ENCODE measurements at places on chromosomes 12 and 14. TPM values are rescaled to one million over a fixed set of nuclear protein-coding genes. Genes with fewer than 3 reads are reported as not detected.

- DNase-seq = no peak
Measured at GRCh38 chr12:75759842-75760572, 248.6 kb upstream of the KRR1 start.

- DNase-seq = no peak
Measured at GRCh38 chr12:57965766-57966165, 24.4 kb downstream of the ATP23 start.

DNA sequence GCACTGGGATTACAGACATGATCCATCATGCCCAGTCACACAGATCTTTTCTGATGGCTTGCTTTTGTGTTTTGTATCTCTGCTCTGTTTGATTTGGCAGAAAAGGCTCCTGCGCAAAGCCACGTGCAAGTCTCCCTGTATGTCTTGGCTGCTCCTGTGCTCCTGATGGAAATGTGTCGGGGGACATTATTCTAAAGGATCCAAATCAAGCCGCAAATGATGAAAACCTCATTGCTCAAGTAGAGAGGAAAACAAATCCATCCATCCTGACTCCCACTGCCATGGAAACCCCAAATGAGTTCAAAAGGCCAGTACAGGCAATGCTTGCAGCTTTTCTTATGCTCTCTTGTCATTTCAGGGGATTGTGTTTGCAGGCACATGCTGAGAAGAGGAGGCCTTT lies 93.8 kb downstream of the NDUFA12 start:
- DNase-seq = no peak

GRCh38 chr14:98896449-98896848 lies 375.5 kb downstream of the BCL11B start:
- no peak for DNase-seq

The TCL1B gene
- not detected for total RNA-seq

GRCh38 chr12:125687403-125687802 lies 622.2 kb downstream of the AACS start:
- DNase-seq = no peak

The RBM19 gene
- 28.1 TPM for total RNA-seq

The HOXC10 gene
- not detected for total RNA-seq

GRCh38 chr14:101508948-101509729 lies 52.2 kb upstream of the DIO3 start:
- no peak for DNase-seq

The USP44 gene
- 1.1 TPM for total RNA-seq

GRCh38 chr14:38838049-38838978 lies 264.7 kb downstream of the SEC23A start:
- no peak for DNase-seq

DNA sequence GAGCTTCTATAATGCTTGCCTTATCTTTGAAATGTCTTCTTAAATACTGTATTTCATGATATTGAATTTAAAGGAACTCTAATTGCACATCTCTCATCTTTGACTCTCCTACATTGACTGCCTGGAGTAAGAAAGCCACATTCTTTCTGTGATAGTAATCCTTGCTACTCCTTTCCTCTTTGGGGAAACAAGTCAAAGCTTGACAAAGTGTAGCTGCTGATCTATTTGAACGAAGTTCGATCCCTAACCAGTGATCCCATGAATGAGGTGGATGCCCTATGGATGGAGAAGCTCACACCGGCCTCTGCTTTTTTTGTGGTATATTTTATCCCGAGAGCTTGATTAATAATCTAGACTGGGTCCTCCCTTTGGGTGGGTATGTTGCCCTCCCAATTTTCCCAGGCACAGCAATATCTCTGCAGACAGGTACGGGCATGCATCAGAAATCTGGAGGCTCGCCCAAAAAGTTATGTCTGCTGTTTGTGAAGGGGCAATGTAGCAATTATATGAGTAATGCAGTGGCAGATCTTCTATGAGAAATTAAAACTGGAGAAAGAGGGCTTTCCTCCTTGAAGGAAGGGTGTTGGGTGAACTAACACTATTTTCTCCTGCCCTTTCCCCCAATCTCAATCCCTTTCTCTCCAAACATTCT lies 163.0 kb upstream of the FRMD6 start:
- no peak for DNase-seq

GRCh38 chr12:57473392-57473791 lies 6.3 kb downstream of the ARHGAP9 start:
- no peak for DNase-seq

GRCh38 chr14:75147423-75148071 lies 20.7 kb upstream of the NEK9 start:
- DNase-seq = peak; percentile 50

GRCh38 chr14:104555430-104556255 lies 23.9 kb upstream of the C14orf180 start:
- no peak for DNase-seq

DNA sequence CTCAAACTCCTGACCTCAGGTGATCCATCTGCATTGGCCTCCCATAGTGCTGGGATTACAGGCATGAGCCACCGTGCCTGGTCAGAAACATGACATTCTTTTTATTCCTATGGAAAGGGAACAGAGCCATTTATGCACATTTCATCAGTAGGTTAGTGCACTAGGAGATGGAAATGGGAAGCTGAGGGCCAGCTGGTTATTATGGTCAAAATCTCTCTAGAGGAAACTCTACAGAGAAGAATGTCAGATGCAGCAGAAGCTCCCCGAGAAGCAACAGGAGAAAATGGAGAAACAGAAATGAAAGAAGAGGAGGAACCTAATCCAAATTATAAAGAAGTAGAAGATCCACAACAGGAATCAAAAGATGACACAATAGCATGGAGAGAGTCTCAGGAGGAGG lies 2.7 kb downstream of the CFAP251 start:
- no peak for DNase-seq

- DNase-seq = no peak
Measured at GRCh38 chr14:76938092-76938500, 90.4 kb downstream of the IRF2BPL start.

The SLC4A8 gene
- total RNA-seq = 5.1 TPM

The PZP gene
- 0.40 TPM for total RNA-seq

DNA sequence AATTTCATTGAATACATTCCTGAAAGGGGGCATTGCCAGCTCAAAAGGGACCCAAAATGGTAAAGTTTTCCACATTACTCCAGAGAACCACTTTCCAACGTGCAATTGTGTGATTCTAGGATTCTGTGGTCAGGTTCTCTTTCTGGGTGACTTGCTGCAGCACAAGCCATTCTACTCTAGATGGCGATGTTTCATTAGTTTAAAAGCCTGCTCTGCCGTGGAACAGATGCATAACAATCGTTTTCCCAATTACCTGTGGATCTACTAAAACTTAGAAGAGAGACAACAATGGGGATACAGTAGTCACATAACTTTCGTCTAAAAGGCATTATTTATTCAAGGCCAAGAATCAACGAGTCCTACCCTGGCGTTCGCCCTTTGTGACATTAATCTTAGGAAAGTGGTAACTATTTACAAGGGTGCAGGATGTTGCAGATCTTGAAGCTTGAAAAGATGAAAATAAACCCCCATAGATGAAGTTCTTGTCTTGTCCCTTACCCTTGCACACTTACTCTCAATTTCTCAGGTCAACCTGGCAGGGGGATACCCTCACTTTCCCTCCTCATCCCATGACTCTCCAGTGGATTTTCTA lies 400.9 kb downstream of the SNAPC1 start:
- no peak for DNase-seq

GRCh38 chr12:19030180-19030579 lies 99.4 kb upstream of the PLEKHA5 start:
- DNase-seq = no peak

DNA sequence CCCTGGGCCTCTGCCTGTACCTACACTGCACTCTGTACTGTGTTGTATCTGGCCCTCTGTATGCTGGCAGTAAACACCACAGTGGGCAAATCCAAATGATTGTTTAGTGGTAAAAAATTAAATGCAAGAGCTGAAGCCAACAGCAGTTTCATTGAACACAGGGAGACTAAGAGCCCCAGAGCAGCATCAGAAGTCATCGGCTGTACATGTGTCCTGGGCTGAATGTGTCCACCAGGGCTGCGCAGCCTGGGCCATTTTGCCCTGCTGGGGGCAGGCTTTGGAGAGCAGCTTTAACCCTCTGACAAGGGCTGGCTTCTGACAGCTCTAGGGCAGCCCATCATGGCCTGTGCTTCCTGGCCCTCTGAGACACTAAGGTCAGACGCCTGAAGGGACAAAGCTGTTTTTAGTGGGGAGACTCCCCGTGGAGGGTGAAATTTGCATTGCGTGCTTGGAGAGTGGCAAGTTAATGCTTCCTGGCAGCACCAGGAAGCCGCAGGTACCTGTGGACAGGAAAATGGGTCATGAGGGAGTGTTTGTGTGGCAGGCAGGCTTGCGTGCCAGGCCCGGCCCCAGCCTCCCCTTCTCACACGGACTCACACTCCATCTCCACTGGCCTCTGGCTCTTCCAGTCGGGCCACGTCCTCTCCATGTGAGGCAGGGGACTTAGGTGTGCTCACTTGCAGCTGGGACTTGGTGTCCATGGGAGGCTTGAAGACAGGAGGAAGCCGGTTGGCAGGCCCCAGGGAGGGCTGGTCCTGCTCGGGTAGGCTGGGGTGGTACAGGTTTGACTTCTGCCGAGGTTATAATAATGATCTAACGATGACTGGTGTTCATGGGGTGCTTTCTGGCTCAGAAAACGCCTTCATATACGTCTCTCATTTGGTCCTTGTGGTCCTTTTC lies 150.1 kb downstream of the TSPAN9 start:
- no peak for DNase-seq

The RPS6KL1 gene
- total RNA-seq = 11.5 TPM

DNA sequence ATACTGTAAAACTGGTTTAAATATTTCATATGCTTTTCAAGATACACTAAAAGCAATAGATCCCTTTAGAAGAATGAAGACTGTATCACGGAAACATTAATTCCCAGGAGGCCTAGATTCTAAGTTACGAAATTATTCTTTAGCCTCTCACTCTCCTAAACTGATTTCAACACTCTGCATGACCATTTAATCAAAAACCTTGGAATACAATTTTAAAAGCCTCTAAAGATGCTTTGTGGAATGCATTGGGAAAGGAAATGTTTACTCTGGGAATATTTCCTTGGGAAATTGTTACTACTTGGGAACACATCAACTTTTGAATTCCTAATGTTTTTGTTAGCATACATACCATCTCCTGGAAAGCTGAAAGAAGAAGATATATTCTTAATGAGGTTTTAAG lies 255.7 kb upstream of the FAR2 start:
- DNase-seq = no peak

- no peak for DNase-seq
Measured at GRCh38 chr14:101537286-101537685, 24.0 kb upstream of the DIO3 start.

GRCh38 chr14:56124327-56124726 lies 6.1 kb downstream of the PELI2 start:
- no peak for DNase-seq

The STYX gene
- total RNA-seq = 26.4 TPM

DNA sequence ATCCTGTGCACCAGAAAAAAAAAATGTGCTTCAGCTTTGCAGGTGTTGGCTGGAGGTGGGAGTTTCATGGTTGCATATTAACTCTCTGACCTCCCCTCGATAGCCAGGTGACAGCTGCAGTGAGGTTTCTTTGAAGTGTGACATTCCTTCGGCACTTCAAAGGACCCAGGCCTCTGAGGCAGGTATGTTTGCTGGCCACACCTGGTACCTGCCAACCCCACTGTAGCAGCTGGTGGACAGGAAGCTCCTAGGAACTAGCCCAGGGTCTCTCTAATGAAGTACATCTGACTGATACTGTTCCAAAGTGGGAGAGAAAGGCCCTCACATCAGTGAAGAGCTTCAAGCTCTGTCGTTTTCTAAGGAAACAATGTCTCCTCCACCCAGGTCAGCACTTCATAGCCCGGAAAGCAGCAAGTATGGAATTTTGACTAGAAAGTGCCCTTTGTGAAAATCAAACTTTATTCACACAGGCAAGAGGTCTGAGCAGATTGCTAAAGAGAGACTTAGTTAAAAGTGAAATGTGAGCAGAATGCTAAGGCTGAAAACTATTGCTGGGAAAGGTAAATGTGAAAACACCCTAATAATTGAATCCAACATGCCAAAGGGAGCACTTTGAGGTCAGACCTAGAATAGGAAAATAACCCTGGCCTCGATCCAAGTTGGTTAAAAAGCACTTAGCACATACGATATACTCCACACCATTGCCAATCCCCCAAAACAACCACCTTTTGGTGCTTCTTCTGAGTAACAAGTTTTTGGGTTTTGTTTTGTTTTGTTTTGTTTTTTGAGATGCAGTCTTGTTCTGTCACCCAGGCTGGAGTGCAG lies 71.3 kb downstream of the PHLDA1 start:
- no peak for DNase-seq

GRCh38 chr14:78917462-78917861 lies 747.3 kb downstream of the NRXN3 start:
- no peak for DNase-seq

The PLEKHH1 gene
- 0.14 TPM for total RNA-seq

The MYL6B gene
- total RNA-seq = 81.1 TPM

DNA sequence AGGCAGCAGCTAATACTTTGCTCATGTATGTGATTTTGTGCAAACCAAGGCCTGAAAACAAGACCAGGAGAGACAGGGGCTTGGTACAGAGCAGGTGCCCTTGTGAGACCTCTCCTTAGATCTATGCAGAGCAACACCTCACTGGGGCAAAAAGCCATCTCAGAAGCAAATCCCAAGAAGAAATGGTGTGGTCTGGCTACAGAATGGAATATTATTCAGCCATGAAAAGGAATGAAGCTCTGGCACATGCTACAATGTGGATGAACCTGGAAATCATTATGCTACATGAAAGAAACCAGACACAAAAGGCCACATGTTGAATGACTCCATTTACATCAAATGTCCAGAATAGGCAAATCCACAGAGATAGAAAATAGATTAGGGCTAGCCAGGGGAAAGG lies 61.6 kb downstream of the KDM2B start:
- DNase-seq = no peak

- DNase-seq = peak; percentile 48
Measured at GRCh38 chr12:10722905-10723746, at the start of gene YBX3. Gene YBX3, minus strand, starts transcription at chr12:10723323. Its CDS starts 212 bp downstream, at chr12:10723111.

DNA sequence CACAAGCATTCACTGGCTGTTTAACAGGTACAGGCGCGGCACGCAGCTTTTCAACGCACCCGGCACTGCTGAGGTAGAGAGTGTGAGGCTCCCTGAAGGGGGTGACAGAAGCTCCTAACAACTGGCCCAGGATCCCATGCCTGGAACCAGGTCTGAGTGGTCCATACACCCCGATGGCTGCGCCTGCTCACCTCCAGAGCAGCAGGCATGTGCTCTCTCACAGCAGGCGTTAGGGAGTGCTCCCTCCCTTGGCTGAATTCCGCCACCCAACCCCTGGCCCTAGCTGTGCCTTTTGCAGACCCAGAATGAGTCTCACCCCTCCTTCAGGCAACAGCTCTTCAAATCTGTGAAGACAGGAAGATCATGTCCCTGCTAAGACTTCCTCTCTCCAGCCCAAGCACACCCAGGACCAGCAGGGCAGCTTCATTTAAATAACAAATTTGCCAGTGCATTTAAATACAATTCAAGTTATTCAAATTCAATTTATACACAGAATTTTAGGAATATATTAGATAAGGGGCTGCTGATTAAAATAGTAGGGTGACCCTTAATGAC lies 86.0 kb downstream of the SETD3 start:
- no peak for DNase-seq

GRCh38 chr12:7012024-7012607 lies 6.2 kb downstream of the LPCAT3 start:
- no peak for DNase-seq

The PLEKHG7 gene
- 0.07 TPM for total RNA-seq

- DNase-seq = no peak
Measured at GRCh38 chr12:124396544-124397398, 101.9 kb downstream of the RFLNA start.

Data from pulmonary artery endothelial cell (primary cell).